ENCODE measurements at places on chromosomes 7 and 10. TPM values are rescaled to one million over a fixed set of nuclear protein-coding genes. Genes with fewer than 3 reads are reported as not detected.

- no peak for DNase-seq
These were observed 1279.8 kb downstream of the GATA3 start for GRCh38 chr10:9334270-9334669.

GRCh38 chr10:51624013-51624412, 75.4 kb downstream of the CSTF2T start:
- no peak for DNase-seq

FZD1 gene
- total RNA-seq, result 20.3 TPM

METTL27 gene
- 3.1 TPM for total RNA-seq

SH3PXD2A gene
- total RNA-seq, result 62.3 TPM

UMAD1 gene
- total RNA-seq, result 20.3 TPM

GRCh38 chr10:16009785-16010184, 149.5 kb upstream of the MINDY3 start:
- no peak for DNase-seq

GRCh38 chr7:80707318-80707717, 68.9 kb downstream of the CD36 start:
- DNase-seq, result no peak
